Immature natural killer cell (primary cell): ENCODE measurements at places on chromosomes 7 and 10.

GRCh38 chr10:13152296-13152695 is 9.1 kb upstream of the MCM10 start:
- DNase-seq: no peak

- DNase-seq: no peak
Observed at GRCh38 chr7:118974836-118975235, 750.3 kb downstream of the ANKRD7 start.

- DNase-seq: no peak
Observed at GRCh38 chr10:21920633-21921032, 82.9 kb downstream of the DNAJC1 start.

DNA sequence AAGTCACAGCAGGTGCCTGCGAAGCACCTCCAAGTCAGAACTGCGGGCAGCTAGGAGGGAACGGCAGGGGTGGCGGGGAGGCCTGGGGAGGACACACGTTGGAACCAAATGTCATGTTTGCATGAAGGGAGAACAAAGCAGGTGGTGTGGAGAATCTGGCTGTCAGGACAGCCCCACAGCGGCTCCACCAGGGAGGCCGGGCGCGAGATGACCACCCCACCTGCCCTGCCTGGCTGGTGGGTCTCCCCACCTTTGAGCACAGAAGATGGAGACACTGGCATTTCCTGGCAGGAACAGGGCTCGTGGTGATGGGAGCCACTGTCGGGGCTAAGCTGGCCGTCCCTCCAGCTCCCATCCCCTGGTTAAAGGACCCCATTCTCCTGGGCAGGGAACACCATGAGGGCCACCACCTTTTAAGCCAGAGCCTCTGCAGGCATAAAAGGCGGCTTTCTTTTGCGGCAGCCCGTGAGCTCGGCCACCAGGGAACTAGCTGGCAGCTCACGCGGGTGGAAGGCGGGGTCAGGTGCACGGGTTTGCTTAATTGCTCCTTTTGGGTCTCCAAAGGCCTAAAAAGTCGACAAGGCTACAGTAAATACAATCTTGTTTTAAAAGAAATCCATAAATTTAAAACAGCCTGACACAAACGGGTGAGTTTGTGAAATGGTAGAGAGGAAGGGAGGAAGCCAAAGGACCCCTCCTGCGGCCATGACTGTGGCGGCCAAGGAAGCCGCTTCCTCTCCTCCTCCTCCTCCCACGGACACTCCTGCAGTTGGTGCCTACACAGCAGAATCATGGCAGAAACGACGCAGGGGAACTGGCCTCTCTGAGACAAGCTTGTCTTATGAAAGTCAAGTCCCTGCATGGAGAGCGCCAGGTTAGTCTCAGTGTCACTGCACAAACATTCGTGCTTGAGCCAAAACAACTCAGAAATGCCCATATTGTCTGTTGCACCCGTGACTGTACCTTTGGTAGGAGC is 213.8 kb downstream of the DNAJB6 start:
- no peak for DNase-seq

DNA sequence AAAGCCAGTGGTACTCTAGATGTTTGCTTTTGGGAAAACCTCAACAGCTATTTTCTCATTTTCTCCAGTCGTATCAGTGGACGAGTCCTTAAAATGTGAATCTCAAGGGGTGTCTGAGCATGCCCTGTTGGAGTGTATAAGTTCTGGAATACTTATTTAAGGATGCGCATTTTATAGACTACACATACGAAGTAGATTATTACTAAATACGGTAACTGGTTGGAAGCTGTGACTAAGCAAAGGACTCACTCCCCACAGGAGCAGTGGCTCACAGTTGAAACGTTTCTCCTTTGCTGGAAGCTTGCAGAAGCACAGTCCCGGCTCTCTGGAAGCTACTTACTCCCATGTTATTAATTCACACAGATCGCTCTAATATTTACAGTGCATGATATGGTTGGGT is 90.8 kb upstream of the DNAJB6 start:
- DNase-seq: no peak

DNA sequence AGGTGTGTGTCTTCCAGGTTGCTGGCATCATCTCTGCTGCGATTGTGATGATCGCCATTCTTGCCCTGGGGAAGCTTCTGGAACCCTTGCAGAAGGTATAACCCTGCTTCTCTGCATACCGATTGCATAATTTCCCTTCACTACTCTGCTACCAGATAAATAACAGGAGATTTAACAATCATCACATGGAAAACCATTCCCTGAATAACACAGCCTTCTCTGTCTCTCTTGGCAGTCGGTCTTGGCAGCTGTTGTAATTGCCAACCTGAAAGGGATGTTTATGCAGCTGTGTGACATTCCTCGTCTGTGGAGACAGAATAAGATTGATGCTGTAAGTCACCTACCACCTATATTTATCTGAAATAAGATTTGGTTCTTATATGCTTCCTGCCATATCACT is 33.8 kb downstream of the SLC26A4 start:
- no peak for DNase-seq

DNA sequence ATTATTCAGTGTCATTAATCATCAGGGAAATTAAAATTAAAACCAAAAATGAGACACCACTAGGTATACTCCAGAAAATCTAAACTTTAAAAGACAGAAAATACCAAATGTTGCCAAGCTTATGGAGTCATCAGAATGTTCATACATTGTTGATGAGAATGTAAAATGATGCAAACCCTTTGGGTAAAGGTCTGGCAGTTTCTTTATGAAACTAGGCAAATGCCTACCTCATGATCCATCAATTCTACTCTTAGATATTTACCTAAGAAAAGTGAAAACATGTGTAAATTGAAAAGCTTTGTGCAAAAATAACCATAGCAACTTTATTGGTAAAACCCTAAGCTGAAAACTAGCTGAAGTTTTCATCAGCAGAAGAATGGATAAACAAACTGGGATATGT is 329.5 kb upstream of the MEOX2 start:
- DNase-seq: no peak

DNA sequence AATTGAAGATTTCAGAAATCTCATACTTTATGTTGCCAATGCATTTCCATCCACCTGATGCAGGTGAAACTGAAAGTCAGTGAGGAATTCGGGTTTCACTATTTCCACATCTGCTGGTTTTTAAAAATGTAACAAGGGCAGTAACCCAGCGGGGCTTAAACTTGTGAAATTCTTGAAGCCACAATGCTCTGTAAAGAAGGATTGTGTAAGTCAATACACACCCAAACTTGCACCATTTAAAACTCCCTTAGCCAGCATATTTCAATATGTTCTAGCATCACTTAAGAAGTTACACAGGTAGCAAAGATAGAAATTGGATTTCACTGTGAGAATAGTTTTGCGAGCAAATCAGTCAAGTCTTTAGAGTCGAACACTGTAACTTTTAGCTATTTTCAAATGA is 386.1 kb downstream of the PLXDC2 start:
- peak; percentile 12 for DNase-seq

GRCh38 chr10:77081481-77081891 is 556.1 kb downstream of the KCNMA1 start:
- no peak for DNase-seq

- DNase-seq: no peak
Observed at GRCh38 chr7:135077642-135078041, 70.2 kb upstream of the TMEM140 start.

DNA sequence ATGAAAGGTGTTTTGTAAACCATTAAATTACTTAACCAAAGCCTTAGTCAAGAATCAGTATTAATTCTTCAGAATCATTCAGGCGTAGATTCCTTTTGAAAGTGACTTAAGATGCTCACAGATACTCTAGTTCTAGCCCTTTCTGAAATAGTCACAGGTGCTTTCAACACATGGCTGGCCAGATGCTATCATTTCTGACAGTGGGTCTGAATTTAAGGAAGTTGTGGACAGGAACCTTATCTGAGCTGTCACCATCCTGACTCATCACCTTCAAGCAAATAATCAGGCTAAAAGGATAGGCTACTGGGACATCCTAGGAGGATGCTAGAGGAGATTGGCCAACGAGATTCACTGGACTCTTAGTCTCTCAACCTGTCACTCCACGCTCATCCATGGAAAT is 501.5 kb downstream of the LRMDA start:
- no peak for DNase-seq

- DNase-seq: no peak
Observed at GRCh38 chr10:69352569-69353264, 64.0 kb downstream of the TACR2 start.

DNA sequence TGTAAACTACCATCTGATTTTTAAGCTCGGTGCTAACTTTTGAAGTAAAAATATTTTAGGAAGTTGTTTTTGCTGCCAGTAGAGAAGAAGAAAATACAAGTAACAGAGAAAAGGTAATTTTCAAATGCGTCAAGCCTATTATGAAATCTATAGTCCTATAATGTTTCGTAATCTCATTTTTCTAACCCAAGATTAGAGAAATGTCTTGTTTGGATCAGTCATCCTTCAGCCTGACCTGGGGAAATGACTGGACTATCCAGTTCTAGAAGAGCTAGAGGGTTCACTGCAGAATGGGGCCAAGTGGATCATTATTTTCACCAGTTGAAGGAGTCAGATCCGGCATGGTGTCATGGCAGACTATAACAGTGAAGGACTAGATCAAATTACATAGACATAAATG is 62.7 kb upstream of the FGL2 start:
- no peak for DNase-seq
